ENCODE measurements at places on chromosomes 1 and 21.

DNA sequence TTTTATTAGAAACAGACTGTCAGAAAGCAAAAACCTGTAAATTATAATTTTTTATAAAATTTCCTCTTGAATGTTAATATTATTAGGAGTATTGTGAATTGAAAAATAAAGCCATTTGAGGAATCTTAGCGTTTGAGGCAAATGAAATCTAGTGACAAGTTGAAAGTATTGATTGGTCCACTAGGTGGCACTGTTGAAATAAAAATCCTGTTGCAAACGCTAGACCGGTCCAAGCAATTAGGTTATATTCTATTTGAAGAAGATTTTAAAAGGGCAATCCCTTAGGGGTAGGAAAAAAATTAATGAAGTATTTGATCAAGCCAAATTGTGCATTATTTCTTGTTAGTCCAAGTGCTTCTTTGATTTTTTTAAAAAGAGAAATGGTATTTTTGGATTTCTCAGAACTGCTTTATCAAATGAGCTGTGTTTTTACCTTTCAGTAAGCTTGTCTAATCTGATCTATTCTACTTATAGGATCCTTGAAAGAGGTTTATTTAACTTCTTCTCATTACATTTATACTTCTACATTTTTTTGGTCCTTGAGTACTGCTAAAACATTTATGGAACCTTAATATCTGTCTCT is 57.7 kb downstream of the ATG4C start:
- peak; percentile 69 for DNase-seq

DNA sequence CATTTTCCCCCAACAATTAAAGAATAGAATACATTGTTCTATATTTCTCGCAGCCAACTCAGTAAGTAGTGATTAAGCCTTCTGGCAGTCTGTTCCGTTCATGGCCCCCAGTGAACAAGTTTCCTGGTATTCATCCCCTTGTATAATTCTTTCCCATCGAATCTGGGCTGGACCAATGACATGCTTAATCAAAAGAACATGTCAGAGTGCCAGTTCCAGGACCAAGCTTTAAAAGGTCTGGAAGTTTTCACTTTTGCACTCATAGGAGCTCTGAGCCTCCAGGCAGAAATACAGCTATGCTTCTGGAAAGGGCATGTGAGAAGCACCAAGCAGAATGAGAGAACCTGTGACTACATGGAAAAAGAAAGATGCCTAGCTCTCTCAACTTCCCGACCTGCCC is 22.5 kb upstream of the DPYD start:
- DNase-seq, result no peak

- DNase-seq, result no peak
Measured at GRCh38 chr1:6935911-6936690, 150.8 kb downstream of the CAMTA1 start.

DNA sequence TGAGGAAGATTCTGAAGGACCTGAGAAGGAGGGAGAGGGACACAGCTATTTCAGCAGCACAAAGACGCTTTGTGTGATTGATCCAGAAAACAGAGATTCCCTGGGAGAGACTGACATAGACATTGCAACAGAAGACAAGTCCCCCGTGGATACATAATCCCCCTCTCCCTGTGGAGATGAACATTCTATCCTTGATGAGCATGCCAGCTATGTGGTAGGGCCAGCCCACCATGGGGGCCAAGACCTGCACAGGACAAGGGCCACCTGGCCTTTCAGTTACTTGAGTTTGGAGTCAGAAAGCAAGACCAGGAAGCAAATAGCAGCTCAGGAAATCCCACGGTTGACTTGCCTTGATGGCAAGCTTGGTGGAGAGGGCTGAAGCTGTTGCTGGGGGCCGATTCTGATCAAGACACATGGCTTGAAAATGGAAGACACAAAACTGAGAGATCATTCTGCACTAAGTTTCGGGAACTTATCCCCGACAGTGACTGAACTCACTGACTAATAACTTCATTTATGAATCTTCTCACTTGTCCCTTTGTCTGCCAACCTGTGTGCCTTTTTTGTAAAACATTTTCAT is 161.3 kb upstream of the SGIP1 start:
- no peak for DNase-seq

- no peak for DNase-seq
Measured at GRCh38 chr1:119327094-119327449, 41.5 kb upstream of the HAO2 start.

- DNase-seq, result no peak
Measured at GRCh38 chr1:100438375-100438774, 86.1 kb downstream of the CDC14A start.

DNA sequence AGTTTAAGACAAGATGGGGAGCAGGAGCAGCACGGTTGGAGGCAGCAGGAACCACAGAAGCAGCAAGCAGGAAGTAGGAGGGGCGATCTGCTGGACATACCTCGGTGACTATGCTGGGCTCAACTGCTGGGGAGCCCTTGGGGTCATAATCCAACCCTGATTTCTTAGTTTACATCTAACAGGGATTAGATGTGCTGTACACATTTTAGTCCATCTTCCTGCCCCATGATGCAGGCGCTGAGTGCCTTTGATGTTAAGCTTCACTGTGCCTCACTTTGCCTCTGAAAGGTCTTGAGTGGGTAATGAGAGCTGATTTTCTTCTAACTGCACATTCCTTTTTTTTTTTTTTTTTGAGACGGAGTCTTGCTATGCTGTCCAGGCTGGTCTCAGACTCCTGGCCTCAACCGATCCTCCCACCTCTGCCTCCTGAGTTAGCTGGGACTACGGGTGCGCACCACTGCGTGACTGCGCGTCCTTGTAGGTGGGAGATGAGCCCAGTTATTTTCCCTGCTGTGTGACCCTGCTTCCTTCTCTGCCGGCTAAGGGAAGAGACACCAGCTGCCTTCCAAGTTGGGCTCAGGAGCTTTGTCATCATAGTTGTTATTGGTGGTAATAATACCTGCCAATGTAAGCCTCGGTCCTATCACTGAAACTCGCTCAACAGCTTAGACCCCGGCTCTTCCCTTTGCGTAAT is 1.1 kb upstream of the RCAN3 start:
- peak; percentile 37 for DNase-seq

- DNase-seq, result no peak
Measured at GRCh38 chr1:55276671-55277376, 61.7 kb upstream of the USP24 start.

DNA sequence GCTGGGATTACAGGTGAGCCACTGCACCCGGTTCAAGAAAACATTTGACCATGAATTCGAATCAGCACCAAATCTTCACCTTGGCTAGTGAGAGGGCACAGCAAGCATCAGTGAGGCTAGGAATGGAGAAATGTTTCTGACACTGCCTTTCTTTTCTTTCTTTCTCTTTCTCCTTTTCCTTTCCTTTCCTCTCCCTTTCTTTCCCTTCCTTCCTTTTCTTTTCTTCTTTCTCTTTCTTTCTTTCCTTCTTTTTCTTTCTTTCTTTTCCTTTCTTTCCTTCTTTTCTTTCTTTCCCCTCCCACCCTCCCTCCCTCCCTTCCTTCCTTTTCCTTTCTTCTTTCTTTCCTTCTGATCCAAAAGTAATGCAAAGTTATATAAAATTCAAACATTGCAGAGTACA is 40.9 kb downstream of the GFI1 start:
- no peak for DNase-seq

- no peak for DNase-seq
Measured at GRCh38 chr21:25029580-25029979, 577.7 kb downstream of the MRPL39 start.

DNA sequence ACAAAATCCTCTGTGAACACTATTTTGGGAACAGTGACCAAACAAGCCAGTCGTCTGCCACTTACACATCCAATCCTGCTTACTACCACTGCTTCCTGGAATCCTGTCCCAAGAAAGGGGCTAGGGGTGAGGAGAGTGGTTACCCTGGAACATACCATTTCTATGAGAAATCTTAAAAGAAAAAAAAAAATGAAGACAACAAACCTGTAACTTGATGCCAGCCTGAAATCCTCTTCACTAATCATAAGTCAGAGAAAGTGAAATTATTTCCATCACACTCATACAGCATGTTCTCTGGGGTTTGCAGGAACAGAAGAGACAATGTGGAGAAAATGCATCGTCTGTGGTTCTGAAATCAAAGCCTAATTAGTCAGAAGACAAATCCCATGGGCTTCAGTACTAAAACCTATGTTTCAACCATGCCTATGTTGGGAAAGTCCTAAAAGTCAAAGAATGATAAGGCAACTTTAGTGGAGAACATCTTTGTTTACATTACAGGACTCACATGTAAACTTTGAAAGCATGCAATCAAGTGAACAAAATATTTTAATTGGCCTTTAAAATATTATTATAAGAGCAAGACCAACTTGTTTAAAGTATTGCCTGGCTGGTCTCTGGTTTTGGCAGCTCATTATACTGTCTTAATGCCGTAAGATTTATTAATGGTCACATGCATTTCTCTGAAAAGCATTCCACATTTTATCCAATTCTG is 220.7 kb downstream of the LTN1 start:
- DNase-seq, result no peak

GRCh38 chr1:182616130-182617013 is 12.2 kb upstream of the RGS16 start:
- peak; percentile 97 for DNase-seq

GRCh38 chr1:11042995-11043874 is 3.8 kb downstream of the MASP2 start:
- DNase-seq, result no peak

DNA sequence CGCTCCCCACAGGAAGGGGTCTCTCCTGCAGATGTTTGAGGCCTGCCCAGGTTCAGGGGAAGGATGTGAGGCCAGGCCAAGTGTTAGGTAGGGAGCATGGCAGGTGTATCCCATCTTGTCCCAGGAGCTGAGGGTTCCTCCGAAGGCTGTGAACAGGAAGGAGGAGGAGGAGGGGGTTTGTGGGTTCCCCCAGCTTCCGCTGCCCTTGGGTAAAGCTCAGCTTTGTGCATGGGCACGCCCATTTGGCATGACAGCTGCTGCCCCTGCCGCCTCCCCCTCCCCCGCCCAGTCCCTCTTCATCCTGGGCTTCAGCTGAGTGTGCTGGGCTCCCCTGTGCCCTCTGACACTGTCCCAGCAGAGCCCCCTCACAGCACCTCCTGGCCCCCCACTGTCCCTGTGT is 25.5 kb downstream of the TNFRSF8 start:
- no peak for DNase-seq

DNA sequence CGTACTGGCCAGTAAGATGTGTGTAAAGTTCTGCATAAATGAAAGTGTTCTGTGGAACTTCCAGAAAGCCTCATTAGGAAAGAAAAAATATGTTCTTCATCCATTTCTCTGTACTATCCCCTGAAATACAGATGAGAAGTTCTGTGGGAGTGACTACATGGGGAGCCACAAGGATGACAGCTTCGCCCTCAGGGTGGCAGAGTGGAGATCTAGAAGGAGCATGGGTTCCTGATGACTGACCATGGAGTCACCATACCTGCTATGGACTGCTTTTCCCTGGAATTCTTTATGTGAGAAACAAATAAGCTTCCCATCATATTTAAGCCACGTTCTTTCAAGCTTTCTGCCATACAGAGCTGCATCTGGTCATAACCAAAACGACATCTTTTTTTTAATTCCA is 113.9 kb upstream of the RGS1 start:
- no peak for DNase-seq

GRCh38 chr1:66290761-66291530 is 243.0 kb upstream of the SGIP1 start:
- no peak for DNase-seq

- DNase-seq, result no peak
Measured at GRCh38 chr1:34140011-34140676, 24.9 kb downstream of the CSMD2 start.

DNA sequence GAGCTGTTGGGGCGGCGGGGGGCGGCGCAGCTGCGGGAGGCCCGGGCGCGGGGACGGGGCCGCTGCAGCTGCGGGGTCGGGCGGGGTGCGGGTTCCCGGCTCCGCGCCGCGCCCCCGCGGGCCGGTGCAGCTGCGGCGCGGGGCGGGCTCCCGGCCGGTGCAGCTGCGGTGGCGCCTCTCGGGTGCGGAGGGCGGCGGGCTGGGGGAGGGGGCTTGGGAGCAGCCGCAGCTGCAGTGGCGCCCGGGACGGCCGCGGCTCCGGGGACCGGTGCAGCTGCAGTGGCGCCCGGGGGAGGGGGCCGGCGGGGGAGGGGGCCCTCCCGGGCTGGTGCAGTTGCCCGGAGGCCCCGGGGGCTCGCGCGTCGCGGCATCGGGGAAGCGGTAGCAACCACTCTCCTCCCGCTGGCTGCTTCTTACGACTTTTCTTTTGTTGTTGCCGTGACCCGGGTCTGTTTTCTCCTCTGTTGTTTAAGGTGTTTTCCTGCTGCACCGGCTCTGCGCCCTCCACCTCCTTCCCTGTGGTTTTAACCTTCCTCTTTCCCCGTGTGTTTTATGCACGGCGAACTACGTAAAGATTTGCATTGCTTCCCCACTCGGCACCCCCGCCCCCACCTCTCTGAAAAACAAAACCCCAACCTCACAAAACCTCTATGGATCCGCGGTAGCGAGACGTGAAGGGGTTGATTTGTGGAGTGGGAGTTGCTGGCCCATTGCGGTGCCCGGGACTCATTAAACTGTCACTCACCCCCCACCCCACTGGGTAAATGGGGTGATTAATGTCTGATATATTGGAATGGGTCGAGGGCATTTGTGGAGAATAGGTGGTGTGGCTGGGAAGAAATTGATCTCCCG is 1.7 kb upstream of the ZBTB18 start:
- DNase-seq, result peak; percentile 67

- no peak for DNase-seq
Measured at GRCh38 chr21:32921632-32922230, 104.0 kb upstream of the OLIG2 start.

DNA sequence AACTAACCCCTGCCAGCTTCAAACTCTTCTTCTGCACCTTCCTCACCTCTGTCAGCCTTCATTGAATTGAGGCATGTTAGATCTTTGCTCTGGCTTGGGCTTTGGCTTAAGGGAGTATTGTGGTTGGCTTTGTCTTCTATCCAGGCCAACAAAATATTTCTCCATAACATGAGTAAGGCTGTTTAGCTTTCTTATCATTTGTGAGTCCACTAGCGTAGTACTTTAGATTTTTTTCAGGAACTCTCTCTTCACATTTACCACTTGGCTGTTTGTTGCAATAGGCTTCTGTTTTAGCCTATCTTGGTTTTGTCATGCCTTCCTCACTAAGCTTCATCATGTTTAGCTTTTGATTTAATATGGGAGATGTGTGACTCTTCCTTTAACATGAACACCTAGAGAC is 417.5 kb downstream of the NCAM2 start:
- no peak for DNase-seq

GRCh38 chr1:55078470-55078869 is 39.1 kb downstream of the PCSK9 start:
- DNase-seq, result peak; percentile 71

DNA sequence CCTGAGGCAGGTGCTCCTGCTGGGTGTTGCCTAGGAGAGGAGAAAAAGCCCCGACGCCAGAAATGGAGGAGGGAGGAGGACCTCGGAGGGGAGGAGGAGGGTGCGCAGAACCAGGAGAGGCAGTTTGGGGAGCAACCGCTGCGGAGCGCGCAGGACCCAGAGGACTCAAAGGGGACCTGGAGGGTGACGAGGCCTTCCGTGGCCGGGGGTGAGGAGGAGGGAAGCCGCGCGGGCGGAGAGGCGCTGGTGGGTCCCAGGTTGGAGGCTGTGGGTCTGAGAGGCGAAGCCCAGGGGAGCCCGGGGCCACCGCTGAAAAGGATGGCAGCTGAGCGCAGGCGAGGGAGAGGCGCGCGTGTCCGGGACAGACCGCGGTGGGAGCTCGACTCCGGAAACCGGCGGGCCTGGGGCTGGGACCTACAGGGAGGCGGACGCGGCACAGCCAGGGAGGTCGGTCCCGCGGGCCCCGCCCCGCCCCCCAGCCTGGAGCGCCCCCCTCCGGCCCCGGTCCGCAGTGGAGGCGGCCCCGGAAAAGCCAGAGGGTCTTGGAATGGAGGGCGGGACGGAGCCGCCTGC is 15.1 kb downstream of the RNF223 start:
- DNase-seq, result no peak

GRCh38 chr1:203795441-203796235 is at the start of the genes ZBED6 and ZC3H11A:
TSS of gene ZBED6 (plus strand) at chr1:203795623. CDS start at chr1:203797523, 1,900 bp downstream.
TSS of gene ZC3H11A (plus strand) at chr1:203795623. CDS start at chr1:203817071, 21,448 bp downstream.
- DNase-seq, result peak; percentile 98

Data from NCI-H146 (cell line).